ENCODE measurements at places on chromosomes 4 and X.

DNA sequence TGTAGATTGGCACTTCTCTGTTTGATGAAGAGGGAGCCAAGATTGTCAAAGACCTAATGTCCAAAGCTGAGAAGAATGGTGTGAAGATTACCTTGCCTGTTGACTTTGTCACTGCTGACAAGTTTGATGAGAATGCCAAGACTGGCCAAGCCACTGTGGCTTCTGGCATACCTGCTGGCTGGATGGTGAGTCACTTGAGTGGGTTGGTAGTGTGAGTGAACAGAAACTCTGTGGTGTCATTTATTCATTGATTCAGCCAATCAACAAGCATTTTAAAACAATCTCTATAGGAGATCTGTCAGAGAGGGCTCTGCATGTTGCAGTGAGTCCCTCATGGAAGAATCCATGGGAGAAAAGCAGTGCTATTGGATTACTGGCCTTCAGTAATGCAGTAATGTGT lies 16.3 kb downstream of the TAF9B start:
- DNase-seq, result no peak

DNA sequence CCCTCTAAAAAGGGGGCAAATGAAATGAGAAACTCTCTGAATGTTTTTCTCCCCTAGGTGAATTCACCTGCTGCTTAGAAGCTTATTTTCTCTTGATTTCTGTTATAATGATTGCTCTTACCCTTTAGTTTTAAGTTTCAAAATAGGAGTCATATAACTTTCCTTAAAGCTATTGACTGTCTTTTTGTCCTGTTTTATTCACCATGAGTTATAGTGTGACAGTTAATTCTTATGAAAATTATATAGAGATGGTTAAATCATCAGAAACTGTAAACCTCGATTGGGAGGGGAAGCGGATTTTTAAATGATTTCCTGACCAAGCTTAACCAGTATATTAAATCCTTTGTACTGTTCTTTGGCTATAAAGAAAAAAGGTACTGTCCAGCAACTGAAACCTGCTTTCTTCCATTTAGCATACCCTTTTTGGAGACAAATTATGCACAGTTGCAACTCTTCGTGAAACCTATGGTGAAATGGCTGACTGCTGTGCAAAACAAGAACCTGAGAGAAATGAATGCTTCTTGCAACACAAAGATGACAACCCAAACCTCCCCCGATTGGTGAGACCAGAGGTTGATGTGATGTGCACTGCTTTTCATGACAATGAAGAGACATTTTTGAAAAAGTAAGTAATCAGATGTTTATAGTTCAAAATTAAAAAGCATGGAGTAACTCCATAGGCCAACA lies 4.2 kb downstream of the ALB start:
- DNase-seq, result no peak

DNA sequence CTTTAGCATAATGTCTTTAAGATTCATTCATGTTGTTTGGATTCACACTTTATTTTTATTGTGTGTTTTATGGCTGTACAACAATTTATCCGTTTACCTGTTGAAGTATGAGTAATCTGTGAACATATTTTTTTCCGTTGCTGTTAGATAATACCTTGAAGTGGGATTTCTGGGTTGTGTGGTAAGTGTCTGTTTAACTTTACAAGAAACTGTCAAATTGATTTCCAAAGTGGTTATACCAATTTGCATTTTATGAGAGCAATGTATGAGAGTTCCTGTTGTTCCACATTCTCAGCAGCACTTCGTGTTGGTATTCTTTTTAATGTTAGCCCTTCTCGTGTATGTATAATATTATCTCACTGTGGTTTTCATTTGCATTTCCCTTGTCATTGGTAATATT lies 53.6 kb downstream of the USP53 start:
- DNase-seq, result no peak

DNA sequence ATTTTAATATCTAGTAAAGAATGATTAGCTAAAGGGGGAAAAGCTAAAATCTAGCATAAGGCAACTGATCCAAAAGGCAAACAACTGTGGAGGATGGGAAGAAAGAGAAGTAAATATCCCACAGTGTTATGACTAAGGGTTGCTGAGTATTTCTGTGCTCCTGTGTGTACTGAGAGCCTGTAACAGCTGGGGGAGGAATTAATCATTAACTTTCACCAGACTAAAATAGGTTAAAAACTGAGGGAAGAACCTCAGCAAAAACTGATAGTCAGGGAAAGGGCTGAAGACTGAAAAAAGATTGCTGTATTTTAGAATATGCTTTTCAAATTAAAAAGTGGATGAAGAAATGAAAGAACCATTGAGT lies 365.9 kb downstream of the CXXC4 start:
- DNase-seq, result no peak

DNA sequence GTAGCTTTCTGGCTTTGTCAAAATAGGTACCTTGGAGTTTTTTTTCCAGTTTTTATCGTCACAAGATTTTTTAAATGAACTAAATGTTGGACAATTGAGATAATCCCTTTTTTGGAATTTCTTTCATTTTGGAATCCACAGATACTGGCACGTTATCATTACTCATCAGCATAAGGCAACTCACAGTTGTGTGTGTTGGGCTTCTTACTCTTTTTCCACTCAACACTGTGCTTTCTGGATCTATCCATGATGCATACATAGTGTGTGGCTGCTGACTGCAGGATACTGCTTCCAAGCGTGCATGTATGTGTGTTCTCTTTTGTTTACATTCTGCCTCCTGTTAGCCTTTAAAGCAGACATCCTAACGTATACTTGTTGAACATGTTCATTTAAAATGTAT lies 113.5 kb upstream of the FAM9A start:
- no peak for DNase-seq

- no peak for DNase-seq
These were observed 32.4 kb upstream of the MGST2 start for GRCh38 chr4:139633195-139633594.

GRCh38 chr4:88275516-88275915 lies 8.8 kb downstream of the PPM1K start:
- DNase-seq, result no peak
